ENCODE measurements at places on chromosomes 5 and 9.

DNA sequence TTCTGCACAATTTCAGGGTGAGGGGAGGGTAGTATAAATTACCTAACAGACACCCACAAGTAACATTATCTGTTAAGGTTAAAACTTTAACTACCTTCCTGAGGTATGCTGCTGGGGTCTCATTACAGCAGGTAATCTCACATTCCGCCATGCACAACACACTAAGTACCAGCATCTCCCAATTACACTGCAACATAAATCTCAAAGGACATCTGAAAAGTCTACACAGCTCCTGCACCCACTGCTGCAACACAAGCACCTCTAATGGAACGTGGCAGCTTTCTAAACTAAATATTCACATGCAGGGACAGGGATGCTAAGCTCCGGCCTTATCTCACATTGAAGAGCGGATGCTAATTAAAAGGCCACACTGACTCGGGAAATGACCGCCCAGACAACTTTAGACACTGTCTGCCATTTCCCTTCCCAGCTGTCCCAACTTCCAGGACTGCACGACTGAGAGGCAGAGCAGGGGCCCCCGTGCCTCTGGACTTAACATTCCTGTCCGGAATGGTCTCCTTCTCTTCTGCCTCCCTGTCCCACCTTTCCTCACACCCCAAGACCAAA is 45.9 kb downstream of the PSMB7 start:
- DNase-seq = no peak

- DNase-seq = no peak
These were observed 479.3 kb downstream of the ARHGEF28 start for GRCh38 chr5:74105126-74105780.

GRCh38 chr5:21680196-21680595 is 1172.9 kb downstream of the CDH12 start:
- DNase-seq = no peak

- no peak for DNase-seq
These were observed 75.1 kb downstream of the GNAQ start for GRCh38 chr9:77956555-77956954.

DNA sequence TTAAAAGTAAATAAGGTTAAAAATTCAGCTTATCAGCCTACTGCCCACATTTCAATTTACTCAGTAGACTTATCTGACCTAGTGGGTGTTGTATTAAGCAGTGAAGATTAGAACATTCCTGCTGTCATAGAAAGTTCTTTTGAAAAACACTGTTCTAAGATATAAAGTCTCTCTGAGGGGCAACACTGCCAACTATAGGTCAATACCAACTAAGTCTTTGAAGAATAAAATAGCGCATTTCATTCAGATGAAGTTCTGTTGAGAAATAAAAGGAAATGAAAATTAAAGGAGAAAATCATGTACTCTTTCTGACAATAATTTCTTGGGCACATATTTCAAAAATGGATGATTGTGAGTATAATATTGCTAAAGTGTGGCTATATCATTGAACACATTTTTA is 86.8 kb downstream of the PTPRD start:
- no peak for DNase-seq

GRCh38 chr9:125536776-125537175 is 170.2 kb downstream of the MAPKAP1 start:
- no peak for DNase-seq

- DNase-seq = no peak
These were observed 3.2 kb upstream of the BAAT start for GRCh38 chr9:101387871-101388506.

DNA sequence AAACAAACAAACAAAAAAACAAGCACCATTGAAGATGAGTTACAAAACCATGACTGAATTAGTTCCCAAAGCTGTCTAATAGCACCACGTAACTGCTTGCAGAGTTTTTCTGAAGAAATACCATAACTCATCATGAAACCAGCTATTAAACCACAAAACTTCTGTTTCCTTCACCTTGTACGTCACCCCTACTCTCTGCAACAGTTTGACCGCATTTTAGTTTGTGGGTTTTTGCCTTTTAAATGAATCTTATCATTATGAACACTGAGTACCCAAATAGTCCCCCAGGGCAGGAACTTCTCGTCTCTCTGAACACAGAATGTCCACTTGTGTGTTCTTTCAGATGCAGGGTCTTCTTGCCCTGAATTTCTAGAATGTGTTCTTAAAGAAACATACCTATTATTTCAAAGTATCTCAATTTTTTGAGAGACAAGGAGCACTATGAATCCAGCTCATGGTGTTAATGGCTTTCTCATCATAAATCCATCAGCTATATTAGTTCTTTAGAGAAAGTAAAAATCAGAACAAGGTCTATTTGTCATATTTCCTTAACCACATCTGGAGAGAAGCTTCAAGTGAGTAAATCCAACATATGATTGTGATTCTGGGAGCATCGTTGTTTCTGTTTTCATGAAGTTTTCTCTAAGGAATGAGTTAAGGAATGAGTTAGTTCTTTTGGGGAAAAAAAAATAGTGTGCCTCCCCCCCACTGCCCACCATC is 210.6 kb downstream of the AUH start:
- no peak for DNase-seq

DNA sequence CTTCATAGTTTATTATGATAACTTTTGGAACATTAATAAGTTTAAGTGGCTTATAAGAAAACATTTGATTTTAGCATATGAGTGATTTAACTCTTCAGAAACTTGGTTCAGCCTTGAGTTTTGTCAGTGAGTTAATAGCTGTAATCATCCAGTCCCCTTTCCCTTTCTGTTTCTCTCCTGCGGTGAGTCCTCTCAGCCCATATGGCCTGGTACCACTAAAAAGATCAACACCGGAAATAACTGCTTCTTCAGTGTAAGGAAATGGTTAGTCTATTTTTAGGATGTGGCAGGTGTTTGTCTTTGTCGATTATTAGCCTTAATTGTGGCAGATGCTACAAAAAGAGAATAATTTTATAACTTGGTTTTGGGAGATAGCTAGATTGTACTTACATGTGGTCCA is 120.2 kb upstream of the GRHPR start:
- no peak for DNase-seq

DNA sequence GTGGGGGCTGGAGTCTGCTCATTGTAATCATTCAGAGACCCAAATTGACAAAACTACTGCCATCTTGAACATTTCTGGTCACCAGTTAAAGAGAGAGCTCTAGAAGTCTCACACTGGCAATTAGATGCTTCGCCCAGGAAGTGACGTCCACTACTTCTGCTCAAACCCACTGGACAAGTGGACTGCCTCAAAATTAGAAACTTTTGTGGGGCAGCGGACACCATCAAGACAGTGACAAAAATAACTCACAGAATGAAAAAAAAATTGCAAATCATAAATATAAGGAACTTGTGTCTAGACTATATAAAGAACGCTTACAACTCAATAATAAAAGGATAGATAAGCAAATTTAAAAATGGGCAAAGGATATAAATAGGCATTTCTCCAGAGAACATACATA is 9.8 kb upstream of the SLC46A2 start:
- DNase-seq = no peak

GRCh38 chr9:126126807-126127206 is 199.8 kb upstream of the MVB12B start:
- DNase-seq = no peak
